ENCODE measurements at places on chromosomes 12 and 14.

DNA sequence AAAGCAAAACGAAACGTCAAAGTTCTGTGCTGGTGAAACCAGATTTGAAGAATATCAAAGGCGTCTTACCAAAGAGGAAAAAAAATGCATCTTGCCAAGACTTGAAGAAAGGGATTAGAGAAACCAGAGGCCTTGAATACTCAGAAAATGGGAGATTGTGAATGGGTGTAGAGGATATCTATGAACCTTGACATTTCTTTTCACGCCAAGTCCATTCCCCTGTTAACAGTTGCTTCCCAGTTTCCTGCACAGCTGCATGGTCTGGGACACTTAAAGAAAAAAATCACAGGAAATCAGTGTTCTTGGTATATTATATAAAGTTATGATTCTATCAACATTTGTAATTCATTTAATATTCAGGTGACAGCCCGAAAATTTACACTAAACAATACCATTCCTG, 1.4 kb upstream of the GTF2A1 start:
- DNase-seq, result no peak

DNA sequence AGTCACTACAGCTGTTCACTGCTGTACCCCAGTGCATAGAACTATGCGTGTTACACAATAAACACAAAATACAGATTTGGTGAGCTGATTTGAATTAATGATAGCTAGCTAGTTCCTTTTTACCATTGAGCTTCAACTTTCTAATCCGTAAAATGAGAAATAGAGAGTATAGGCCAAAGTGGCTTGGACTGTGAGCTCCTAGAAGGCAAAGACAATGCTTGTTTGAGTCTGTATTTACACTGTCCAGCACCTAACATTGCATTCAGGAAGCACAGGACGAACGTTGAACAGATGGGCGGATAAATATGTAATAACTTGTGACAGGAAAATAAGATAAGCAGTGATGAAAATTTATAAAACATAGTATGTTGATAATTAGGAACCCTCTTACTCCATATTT, 31.5 kb downstream of the SLC17A8 start:
- no peak for DNase-seq

GRCh38 chr12:3882896-3883564, 9.8 kb upstream of the PARP11 start:
- DNase-seq, result peak; percentile 40

- DNase-seq, result no peak
These were observed 5.0 kb upstream of the DUSP6 start for GRCh38 chr12:89357297-89357730.

DNA sequence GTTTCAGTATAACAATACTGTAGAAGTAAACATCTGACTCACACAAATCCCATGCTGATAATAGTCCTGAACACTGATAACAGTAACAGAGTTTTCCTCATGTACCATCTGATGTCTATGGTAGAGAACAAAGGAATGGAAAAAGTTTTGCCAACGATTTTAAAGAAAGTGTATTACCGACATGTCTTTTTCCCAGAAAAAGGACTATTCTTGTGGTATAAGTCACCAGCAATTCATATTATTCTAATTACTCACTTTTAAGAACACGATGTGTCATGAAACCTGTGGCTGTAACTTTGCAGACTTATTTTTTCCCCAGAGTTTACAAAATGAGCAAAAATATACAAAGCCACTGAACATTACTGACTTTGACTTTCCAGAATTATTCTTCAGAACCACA, 40.1 kb upstream of the DCN start:
- DNase-seq, result peak; percentile 48

DNA sequence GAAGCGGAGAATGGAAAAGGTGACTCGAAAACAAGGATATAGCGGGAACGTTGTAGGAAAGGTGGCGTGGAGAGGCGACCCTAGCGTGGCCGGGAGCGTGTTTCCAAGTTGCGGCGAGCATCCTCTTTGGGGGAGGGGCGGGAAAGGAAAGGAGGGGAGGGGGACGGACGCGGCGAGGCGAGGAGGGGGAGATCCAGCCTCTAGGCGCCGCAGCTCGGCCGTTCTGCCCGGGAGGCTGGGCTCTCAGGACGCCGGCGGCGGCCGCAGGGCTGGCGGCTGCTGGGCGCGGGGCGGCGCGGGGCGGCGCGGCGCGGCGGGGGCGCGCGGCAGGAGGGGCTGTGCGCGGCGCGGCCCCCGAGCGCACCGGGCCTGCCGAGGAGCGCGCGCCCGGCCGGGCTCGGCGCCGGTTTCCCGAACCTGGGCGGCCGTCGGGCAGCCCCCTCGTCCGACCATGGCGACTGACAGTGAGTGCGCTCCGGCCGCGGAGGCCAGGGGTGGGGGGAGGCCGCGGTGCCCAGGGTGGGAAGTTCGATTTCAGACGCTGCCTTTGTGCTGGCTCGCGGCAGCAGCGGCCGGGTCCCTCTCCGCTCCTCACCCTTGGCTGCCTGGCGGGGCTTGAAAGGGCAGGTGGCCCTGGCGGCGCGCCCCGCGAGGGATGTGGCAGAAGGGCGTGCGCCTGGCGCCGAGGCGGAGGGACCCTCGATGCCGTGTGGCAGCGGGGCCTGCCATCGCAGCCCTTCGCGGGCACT, 50.3 kb downstream of the SNAPC1 start:
- no peak for DNase-seq
